Mesenteric fat pad (tissue), 1 donor: ENCODE measurements at places on chromosomes 7 and 10. TPM values are rescaled to one million over a fixed set of nuclear protein-coding genes. Genes with fewer than 3 reads are reported as not detected.

Gene KEL
- not detected for total RNA-seq

Gene CELF2
- 93.9 TPM for total RNA-seq

Gene SUN3
- not detected for total RNA-seq

Gene ACTL6B
- not detected for total RNA-seq

GRCh38 chr7:54995610-54996363 is 23.0 kb upstream of the EGFR start:
- DNase-seq = no peak

GRCh38 chr10:113921561-113922370 is 67.3 kb downstream of the NHLRC2 start:
- no peak for DNase-seq

- DNase-seq = no peak
Observed at GRCh38 chr7:81075150-81075549, 156.3 kb upstream of the SEMA3C start.

- DNase-seq = no peak
Observed at GRCh38 chr7:2309889-2310331, 4.3 kb downstream of the SNX8 start.

GRCh38 chr10:112631501-112632400 is 184.7 kb downstream of the VTI1A start:
- DNase-seq = no peak

- no peak for DNase-seq
Observed at GRCh38 chr10:65358565-65358964, 1567.3 kb upstream of the LRRTM3 start.

DNA sequence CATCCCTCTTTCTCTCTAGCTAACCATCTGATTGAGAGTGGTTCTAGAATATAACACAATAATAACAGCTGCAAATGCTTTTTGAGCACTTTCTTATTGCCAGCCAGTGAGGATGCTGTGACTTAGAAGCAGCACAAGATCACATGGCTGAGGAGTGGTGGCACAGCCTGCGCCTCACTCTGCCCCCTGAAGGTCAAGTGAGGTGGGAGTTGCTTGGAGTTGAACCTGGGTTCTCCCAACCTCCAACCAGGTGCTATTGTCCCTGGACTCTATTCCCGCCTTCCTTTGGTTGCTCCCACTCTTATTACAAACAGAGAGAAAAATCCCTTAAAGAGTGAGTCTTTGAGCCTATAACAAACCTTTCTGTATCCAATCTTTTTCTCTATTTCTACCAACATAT is 280.3 kb upstream of the PODXL start:
- no peak for DNase-seq

DNA sequence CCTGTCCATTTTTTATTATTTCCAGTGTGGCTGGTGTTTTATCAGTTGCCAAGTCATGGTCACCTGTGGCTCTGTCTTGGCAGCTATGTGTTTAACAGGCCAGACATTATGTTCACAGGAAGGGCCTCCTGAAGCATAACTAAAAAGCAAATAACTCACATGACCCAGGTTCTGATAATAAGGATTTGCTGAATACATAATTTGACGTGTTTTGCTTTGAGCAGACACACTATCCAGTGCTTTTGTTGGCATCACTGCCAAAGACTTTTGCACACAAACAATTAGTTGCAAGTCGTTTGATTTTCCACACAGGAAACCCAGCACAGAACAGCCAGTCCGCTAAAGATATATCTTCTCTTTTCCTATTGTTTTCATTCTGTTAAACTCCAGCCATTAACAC is 173.6 kb downstream of the ARL4A start:
- no peak for DNase-seq

DNA sequence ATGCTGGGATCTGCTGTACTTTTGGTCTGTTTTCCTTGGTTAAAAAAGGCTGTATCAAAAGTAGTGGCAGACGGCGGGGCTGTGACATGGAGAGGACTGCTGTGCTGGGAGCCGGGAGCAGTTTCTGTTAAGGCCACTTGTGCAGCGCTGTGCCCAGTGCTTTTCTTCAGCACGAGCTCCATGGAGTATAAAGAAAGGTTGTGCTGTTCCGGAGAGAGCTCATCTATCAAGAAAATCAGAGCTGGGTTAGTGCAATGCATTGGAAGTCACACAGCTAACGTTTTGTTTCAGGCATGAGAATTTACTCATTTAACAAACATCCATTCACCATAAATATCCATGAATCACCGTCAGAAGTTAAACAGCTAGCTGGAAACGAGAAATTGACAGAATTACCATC is 62.0 kb downstream of the KIAA1549 start:
- DNase-seq = no peak

GRCh38 chr7:133723044-133723443 is 404.1 kb upstream of the LRGUK start:
- no peak for DNase-seq
